HFFc6 (cell line): ENCODE measurements at places on chromosomes 5 and 9.
A peak's percentile ranks its signal among the peaks of the same experiment; 100 is the strongest.

DNA sequence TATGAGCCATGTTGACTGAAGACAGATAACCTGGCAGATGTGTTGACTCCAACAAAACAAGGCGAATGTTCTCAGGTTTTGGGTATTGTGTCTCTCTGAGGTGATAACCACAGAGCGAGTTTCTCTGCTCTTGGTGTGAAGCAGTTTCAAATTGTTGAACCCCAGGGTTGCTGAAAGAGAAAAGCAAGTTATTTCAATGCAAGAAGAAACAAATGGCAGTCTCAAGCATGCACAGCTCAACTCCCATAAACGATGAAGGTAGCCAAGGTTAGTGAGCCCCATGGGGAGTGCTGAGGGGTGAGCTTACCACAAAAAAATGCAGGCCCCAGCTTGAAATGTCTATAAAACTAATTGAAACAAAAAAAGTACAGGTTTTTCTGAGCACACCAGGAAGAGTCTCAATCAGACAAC is 220.8 kb upstream of the DAPK1 start:
- peak; percentile 39 for DNase-seq

DNA sequence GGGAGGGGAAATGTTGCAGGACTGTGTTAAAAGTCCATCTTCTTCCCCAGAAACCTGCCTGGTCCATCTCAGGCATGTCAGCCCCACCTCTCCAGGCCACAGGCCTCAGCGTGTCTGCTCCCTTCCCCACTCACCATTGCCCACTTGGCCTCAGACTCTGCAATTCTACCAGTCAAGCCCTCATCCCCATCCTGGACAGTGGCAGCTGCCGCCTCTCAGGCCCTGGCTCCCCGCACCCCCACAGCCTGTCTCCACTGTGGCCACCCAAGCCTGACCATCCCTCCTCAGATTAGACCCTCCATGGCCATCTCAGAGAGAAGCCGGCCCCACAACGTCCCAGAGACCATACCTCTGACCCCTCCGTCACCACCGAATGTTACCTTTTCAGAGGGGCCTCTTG is 89.9 kb downstream of the BARX1 start:
- no peak for DNase-seq

GRCh38 chr5:43606351-43606750 is 3.4 kb downstream of the NNT start:
- DNase-seq = no peak

DNA sequence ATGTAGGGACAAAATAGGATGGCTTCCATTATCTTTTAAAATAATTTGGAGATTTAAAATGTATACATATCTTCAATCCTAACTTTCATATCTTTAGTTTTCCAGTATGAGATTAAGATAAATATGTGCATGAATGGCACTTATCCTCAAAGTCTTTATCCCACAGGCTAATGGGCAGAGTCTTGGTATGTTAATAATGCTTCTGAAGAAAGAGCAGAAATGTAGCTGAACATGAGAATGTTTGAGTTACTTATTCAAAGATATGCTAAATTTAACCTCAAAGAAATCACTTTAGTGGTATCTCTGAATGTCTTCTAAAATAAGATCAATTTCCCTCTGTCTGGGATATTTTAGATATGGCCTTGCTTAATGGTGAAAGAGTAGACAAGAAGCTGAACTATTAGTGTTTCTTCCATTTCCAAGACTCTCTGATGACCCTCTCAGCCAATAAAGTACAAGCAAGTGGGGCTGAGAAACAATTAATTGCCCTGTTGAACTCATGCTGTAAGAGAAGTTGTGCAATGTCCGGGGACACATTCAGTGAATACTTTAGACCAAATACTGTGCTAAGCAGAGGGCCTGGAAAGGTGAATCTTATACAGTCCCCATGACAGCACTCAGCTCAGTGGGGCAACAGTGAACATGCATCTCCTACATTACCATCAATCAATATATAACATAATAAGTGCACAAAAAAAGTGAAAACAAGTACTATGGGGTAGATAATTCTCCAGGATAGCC is 50.0 kb upstream of the ADAMTSL1 start:
- DNase-seq = no peak

- no peak for DNase-seq
Measured at GRCh38 chr5:21184581-21184980, 1196.6 kb upstream of the CDH18 start.

DNA sequence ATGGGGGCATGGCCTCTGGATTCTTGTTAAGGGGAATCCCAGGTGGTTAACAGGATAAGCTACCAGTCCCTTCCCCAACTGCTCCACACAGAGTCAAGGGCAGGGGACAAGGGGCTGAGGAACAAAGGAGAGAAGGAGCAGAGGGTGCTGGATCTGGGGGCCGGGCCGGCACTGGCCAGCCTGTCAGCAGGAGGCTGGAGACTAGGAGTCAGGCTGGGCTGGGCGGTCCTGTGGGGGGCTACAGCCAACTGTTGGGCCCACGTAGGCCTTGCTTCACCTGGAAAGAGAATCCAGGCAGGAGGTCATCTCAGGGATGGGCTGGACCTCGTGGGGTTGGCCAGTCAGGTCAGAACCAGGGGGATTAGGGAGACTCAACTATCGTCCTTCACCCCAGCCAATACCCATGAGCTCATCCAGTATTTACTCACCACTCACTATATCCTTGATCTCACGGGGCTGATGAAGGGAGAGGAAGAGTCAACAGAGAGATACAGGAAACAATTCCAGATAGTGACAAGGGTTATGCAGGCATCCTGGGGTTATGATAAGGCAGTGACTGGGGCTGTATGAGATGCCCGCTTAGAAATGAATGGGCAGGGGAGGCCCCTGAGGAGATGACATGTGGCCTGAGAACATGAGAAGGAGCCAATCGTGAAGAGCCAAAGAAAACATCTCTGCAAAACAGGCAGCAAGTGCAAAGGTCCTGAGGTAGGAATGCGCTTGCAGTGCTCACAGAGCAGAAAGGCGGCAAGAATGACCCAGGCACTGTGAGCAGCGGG is 47.9 kb upstream of the SLC25A51 start:
- DNase-seq = no peak

DNA sequence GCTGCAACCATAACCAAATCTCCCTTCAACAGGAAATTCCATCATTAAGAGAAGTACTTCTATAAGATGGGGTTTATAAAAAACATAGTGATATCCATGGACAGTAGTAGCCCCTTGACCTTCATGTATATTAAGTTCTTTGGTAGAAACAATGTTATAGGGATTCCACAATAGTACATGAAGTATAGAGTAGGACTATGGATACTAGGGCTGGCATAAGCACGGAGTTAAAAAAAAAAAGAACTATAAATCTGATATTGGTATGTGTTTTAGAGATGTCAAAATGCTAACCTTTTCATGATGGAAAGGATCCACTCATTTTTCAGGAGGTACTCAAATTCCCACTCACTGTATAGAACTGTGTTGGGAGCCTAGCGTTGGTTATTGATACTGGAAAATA is 337.6 kb downstream of the FGF10 start:
- DNase-seq = no peak

- no peak for DNase-seq
Measured at GRCh38 chr5:121100931-121101330, 636.8 kb downstream of the PRR16 start.

- no peak for DNase-seq
Measured at GRCh38 chr5:140791089-140791488, 3.6 kb upstream of the PCDHA2 start.

GRCh38 chr5:94313696-94314095 is 304.7 kb downstream of the KIAA0825 start:
- no peak for DNase-seq

- DNase-seq = no peak
Measured at GRCh38 chr9:22446950-22447617, 460 bp downstream of the DMRTA1 start.

- no peak for DNase-seq
Measured at GRCh38 chr5:32319392-32319791, 6.7 kb upstream of the MTMR12 start.

GRCh38 chr9:129640086-129640870 is 1.7 kb downstream of the ASB6 start:
- no peak for DNase-seq

DNA sequence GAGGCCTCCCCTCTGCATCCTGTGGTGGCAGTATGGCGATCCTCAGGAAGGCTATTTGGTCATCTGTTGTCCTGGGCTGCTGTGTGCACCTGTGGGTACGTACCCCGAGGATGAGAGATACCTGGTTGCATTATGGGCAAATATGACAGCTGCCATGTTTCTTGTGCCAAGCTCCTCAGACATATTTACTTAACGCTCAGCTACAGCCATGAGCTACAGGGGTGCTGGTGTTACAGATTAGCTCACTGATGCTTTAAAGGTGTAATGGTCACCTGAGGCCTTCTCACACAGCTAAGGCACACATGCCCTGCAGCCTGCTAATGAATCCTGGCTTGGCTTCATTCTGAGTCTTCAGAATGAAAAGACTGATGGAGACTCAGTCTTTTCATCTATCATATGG is 12.0 kb downstream of the NDST1 start:
- no peak for DNase-seq
